ENCODE measurements at places on chromosomes 2 and 18. TPM values are rescaled to one million over a fixed set of nuclear protein-coding genes. Genes with fewer than 3 reads are reported as not detected.

The TCF23 gene
- total RNA-seq = not detected

DNA sequence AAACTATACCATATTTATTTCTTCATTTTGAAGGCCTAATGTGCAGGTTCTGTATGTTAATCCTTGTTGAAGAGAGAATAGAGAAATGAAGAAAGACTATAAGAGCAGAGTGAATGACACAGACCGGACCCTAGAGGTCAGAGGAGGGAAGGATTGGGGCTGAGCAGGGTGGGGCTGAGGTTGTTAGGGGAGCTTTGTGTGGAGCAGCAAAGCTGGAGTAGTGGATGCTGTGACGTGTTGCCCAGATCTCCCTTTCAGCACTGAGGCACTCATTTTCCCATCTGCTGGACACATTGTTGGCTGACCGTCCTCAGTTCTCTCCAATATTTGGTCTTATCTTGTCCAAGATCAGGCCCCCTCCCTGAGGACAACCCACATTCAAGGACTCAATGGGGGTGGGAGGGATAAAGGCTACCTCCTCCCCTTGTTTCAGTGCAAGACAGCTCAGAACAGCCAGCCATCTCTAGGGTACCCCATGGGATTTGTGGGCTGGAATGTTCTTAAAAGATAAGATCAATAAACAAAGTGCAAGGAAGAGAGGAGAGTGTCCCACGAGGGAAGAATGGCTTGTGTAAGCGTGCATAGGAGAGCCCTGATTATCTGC is 143.6 kb downstream of the TDRD15 start:
- no peak for DNase-seq

- DNase-seq = no peak
Measured at GRCh38 chr2:146323564-146323963, 1521.3 kb upstream of the ACVR2A start.

DNA sequence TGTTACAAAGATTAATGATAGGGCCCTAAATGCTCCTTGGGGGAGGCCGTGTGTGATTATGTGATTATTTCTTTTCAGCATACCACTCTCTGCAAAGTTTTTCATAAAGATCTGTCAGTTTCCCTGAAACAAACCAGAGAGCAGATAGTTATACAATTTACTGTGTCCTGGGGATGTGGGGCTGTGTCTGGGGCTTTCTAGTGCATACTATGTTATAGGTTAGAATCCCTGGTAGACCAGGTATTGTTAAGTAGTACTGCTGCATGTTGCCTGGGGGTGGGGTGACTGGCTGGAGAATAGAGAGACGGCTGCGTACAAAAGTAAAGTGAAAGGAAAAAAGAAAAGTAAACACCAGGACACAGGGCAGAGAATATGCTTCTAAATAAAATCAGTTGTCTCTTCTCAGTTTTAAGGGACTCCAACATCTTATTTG is 3.3 kb upstream of the CCBE1 start:
- DNase-seq = no peak

GRCh38 chr18:51339856-51340255 is 142.4 kb upstream of the MEX3C start:
- no peak for DNase-seq

The IGFBP5 gene
- total RNA-seq = 704 TPM

The TEKT4 gene
- 0.22 TPM for total RNA-seq

The ROCK2 gene
- total RNA-seq = 47.5 TPM

DNA sequence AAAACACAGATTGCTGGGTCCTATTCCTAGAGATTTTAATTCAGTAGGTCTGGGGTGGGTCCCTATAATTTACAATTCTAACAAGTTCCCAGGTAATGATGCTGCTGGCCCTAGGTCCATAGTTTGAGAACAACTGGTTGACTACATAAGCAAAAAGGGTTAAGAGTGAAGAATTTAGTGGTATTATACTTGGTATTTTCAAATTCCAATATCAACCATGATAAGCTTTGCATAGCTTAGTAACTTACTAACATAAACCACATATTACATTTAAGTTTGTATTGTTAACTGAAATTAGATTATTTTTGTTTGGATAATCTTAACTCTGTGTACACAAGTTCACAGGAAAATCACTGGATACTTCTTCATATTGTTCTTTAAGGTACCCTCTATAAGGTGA is 862.9 kb upstream of the ACVR2A start:
- DNase-seq = no peak

The FAP gene
- total RNA-seq = 10.1 TPM

- no peak for DNase-seq
Measured at GRCh38 chr2:96176661-96177060, 31.4 kb upstream of the DUSP2 start.

The IL18RAP gene
- 3.1 TPM for total RNA-seq

The MXD1 gene
- total RNA-seq = 12.5 TPM

The CYTIP gene
- 10.6 TPM for total RNA-seq

- DNase-seq = no peak
Measured at GRCh38 chr2:112295407-112296078, 20.1 kb downstream of the ZC3H6 start.

The IL36RN gene
- total RNA-seq = not detected

DNA sequence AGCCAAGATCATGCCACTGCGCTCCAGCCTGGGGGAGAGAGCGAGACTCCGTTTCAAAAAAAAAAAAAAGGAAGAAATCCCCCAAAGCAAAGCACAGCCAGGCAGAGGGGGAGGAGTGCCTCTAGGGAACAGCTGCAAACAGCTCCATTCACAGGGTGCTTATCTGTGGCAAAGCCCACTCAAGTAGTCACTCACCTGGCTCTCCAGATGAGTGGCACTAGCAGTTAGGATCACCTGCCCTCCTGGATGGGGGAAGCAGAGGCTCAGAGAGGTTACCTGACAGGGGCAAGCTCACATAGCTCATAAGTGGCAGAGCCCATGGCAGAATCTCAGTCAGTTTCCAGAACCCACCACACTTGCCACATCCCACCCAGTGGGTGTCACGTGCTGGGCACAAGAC is 30.3 kb downstream of the TFCP2L1 start:
- peak; percentile 93 for DNase-seq

DNA sequence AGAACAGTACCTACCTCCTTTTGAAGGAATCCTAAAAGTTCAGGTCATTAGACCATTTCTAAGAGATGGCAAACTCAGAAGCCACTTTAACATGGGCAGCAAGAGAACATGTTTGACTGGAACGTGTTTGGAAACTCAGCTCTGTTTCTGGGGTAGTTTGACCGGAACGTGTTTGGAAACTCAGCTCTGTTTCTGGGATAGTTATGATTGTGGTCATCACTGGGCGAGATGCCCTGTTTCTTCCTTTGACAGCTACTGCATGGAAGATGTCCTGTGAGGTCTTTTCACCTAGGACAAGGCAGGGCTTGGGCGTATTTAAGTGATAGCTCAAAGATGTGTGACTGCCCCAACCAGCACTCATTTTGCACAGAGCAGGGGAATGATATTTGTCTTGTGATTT is 19.9 kb upstream of the SERPINB13 start:
- no peak for DNase-seq

DNA sequence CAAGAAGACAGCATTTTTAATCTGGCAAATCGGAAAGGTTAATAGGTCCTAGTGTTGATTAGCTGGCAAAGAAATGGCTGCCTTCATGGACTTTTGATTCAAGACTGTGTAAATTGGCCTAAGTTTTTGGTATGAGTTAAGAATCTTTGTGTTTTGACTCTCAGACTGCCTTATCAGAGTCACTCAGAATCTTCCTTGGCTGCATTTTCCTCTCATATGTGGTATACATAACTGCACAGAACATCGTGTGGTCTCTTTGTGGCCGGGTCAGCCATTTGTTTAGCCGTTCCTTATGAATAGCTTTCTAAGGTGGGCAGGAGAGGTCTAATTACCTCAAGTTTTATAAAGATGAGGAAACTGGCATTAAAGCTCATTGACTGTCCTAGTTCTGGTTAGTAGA is 30.1 kb downstream of the CAB39 start:
- no peak for DNase-seq

DNA sequence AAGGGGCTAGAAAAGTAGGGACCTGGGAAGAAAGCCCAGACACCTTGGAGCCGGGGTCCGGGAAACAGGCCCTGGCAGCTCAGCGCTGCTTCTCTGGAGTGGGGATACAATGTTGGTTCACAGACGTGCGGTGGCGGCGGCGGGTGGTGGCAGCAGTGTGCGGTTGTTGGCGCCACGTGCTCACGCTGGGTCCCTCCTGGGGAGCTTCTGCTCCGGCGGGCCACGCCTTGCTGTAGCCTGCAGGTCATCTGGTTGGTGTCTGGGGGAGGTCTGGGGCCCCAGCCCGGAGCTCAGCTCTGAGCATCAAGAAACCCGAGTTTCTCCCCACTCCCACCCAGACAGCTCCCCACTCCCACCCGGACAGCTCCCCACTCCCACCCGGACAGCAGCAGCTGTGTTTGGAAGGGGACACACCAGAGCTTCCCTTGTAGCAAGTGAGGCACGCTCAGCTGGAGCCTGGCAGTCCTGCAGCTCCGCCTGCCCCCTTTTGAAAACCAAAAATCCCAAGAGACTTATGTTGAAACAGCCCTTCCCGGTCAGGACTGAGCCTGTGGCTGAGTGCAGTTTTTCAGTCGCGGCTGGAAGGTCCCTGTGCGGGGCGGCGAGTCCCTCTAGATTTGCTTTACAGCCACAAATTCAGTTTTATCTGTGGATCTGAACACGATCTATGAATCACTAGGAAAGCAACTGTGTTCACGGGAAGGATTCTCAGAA is 46.9 kb downstream of the NFATC1 start:
- DNase-seq = no peak

GRCh38 chr2:45973426-45973825 is 322.0 kb downstream of the PRKCE start:
- DNase-seq = no peak

The KIF5C gene
- 1.9 TPM for total RNA-seq

The BOLL gene
- 0.27 TPM for total RNA-seq

The ELOA2 gene
- total RNA-seq = not detected

- DNase-seq = no peak
Measured at GRCh38 chr18:68234131-68234530, 480.8 kb downstream of the TMX3 start.

GRCh38 chr2:40451918-40452605 is at the start of gene SLC8A1:
TSS of gene SLC8A1 (minus strand) at chr2:40452090.
- DNase-seq = no peak

The NAT8 gene
- not detected for total RNA-seq

GRCh38 chr2:182116774-182117173 is 131.1 kb downstream of the PPP1R1C start:
- DNase-seq = no peak

DNA sequence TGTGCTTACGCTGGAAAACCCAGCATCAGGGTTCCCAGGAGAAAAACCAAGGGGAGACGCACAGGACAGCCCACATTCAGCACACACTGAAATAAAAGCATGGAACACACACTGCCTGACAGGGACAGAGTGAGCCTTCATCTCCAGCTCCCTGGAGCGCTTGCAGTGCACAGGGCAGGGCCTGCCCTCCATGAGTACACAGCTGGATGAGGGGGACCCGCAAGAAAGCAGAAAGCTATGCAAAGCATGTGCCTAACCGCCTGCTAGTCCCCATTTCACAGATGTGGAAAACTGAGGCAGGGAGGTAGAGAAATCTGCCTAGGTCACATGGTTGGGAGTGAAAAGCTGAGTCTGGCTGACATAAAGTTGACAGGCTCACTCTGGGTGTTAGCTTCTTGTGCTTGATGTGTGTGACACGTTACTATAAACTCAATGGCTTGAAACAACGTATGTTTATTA is 187.1 kb downstream of the HDAC4 start:
- DNase-seq = no peak

- no peak for DNase-seq
Measured at GRCh38 chr2:64221935-64222334, 77.7 kb upstream of the PELI1 start.

The ST6GAL2 gene
- total RNA-seq = 94.5 TPM

The CRACDL gene
- total RNA-seq = 5.2 TPM

- no peak for DNase-seq
Measured at GRCh38 chr2:173922760-173923159, 42.4 kb downstream of the SP3 start.

Data from thyroid gland (tissue), 4 donors.